Astrocyte of the spinal cord (primary cell): ENCODE measurements at places on chromosomes 16 and 17.

- no peak for DNase-seq
Measured at GRCh38 chr17:67110619-67111018, 66.3 kb downstream of the CACNG1 start.

DNA sequence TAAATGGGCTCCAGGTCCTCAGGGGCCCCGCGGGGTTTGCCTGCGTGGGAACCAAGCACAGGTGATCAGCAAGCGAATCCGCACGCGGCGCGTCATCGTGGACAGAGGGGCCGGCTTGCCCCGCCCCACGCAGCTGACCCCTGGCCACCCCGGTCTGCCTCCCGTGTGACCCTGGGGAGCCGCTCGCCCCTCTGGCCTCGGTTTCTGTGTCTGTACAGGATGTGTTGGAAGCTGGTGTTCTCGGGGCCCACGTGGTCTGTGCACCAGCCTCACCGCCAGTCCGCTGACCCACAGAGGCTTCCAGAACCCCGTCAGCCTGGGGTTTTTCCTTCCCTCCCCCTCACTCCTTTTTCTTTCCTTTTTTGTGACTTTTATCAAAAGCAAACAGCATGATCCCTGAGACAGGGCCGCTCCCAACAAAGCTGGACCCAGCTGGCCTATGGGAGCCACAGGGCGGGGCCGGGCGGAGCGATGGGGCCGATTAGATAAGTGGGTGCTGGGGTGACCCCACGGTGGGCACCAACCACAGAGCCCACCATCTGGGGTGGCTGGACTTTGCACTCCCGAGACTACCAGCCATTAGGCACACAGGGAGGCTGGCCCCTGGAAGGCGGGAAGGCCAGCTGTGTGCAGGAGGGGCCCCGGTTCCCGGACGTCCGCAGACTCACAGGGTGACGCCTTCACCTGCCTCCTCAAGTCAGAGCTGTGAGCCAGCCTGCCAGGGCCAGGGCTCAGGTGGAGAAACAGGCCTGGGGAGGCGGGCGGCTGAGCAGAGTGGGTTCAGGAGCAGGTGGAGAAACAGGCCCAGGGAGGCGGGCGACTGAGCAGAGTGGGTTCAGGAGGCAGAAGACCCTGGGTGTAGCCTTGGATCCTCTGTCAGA, 56.0 kb downstream of the ZFPM1 start:
- no peak for DNase-seq

DNA sequence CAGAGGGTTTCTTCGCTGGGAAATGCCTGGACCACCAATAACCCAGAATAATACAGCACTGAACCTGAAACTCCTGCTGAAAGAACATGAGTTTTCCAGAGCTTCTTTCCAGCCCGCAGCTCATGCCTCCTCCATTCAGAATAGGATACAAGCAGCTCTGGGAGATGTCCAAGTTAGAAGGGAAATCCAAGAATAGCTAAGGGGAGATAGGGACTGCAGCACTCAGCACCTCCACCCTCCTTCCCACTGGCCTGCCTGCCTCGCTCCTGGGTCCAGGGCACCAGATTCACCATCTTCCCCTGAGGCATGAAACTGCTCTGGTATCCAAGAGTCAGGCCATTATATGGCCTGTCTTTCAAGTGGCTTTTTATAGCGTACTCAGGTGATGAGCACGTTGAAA, 4.1 kb downstream of the KRT31 start:
- no peak for DNase-seq

GRCh38 chr17:80953471-80954315, 37.9 kb upstream of the CHMP6 start:
- DNase-seq = no peak

GRCh38 chr17:55530064-55530463, 18.8 kb upstream of the SMIM36 start:
- no peak for DNase-seq

DNA sequence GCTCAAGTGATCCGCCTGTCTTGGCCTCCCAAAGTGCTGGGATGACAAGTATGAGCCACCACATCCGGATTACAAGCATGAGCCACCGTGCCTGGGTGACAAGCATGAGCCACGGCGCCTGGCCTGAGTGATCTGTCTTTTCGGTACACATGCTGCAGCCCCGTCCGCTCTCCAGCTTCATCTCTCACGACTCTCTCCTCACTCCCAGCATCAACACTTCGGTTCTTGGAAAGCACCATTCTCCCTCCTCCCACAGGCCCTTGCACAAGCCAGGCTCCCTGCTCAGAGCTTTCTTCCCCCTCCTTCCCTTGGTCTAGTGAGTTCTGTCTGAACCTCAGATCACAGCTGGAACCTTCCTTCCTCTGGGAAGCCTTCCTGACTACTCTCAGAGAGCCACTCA, 6.5 kb upstream of the NCBP3 start:
- no peak for DNase-seq

DNA sequence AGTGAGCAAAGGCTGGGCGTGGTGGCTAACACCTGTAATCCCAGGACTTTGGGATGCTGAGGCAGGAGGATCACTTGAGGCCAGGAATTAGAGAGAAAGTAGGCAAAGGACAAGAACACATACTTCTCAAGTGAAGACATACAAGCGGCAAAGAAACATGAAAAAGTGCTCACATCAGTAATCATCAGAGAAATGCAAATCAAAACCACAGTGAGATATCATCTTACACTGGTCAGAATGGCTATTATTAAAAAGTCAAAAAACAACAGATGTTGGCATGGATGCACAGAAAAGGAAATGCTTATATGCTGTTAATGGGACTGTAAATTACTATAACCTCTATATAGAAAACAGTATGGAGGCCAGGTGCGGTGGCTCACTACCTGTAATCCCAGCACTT, 12.2 kb upstream of the SLX4 start:
- no peak for DNase-seq

DNA sequence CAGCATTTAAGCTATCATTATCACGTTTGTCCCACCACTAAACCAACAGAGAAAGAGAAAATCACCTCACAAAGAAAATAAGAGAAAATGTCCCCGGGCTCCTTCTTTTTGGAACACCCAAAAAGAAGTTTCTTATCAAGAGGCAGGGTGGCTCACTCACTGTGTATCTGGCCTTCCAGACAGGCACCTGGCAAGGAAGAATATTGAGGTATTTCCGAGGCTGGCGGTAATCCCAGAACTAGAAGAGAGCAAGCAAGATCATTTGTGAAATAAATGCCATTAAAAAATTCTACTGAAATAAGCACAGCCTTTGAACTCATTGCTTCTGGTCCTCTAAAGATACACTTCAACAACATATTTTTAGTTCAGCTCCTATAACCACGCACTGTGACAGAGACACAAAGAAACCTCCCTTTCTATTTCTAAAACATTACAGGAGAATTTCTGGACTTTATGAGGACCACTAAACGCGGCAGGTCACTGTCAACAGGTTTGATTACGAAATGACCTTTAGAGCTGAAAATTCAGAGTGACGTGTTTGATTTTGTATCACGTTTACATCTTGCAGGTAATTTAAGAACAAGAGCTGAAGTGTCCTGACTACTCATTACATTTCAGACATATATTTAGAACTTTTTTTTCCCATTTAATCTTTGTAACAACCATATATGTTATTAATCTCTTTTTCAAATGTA, 61.0 kb downstream of the WDR59 start:
- DNase-seq = no peak

GRCh38 chr16:22641131-22641628, 130.5 kb downstream of the NPIPB5 start:
- peak; percentile 46 for DNase-seq

DNA sequence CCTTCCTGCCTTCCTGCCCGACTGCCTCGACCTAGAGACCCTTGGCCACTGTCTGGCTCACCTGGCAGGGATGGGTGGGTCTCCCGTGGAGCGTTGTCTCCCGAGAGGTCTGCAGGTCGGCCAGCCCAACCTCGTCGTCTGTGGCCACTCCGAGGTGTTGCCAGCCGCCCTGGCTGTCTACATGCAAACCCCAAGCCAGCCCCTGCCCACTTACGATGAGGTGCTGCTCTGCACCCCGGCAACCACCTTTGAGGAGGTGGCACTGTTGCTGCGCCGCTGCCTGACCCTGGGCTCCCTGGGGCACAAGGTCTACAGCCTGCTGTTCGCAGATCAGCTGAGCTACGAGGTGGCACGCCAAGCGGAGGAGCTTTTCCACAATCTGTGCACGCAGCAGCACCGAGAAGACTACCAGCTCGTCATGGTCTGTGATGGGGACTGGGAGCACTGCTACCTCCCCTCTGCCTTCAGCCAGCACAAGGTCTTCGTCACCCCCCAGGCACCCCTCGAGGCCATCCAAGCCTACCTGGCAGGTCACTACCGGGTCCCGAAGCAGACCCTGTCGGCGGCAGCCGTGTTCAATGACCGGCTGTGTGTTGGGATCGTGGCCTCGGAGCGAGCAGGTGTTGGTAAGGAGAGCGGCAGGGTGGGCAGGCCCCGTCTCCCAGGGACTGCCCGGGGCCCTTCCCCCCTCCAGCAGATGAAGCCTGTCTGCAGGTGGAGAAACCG, 75.1 kb upstream of the ENDOV start:
- DNase-seq = no peak

GRCh38 chr16:13306161-13306995, 405.0 kb downstream of the SHISA9 start:
- DNase-seq = no peak

- DNase-seq = no peak
Measured at GRCh38 chr16:88761830-88762229, 23.2 kb downstream of the PIEZO1 start.

DNA sequence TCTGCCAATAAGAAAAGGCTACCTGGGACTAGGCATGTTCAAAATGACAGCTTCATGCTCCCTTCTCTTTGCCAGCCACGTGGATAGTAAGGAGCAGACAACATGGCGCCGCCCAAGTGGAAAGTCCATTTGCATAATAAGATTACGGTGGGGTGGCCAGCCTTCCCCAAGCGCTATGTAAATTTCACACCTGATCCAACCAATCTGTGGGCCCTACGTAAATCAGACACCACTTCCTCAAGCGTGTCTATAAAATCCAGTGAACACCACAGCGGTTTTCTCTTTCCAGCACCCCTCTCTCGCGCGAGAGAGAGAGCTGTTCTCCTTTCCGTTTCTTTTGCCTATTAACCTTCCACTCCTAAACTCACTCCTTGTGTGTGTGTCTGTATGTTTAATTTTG, 140.3 kb upstream of the ERCC4 start:
- DNase-seq = no peak

GRCh38 chr17:13835151-13835550, 233.4 kb upstream of the HS3ST3A1 start:
- peak; percentile 25 for DNase-seq

DNA sequence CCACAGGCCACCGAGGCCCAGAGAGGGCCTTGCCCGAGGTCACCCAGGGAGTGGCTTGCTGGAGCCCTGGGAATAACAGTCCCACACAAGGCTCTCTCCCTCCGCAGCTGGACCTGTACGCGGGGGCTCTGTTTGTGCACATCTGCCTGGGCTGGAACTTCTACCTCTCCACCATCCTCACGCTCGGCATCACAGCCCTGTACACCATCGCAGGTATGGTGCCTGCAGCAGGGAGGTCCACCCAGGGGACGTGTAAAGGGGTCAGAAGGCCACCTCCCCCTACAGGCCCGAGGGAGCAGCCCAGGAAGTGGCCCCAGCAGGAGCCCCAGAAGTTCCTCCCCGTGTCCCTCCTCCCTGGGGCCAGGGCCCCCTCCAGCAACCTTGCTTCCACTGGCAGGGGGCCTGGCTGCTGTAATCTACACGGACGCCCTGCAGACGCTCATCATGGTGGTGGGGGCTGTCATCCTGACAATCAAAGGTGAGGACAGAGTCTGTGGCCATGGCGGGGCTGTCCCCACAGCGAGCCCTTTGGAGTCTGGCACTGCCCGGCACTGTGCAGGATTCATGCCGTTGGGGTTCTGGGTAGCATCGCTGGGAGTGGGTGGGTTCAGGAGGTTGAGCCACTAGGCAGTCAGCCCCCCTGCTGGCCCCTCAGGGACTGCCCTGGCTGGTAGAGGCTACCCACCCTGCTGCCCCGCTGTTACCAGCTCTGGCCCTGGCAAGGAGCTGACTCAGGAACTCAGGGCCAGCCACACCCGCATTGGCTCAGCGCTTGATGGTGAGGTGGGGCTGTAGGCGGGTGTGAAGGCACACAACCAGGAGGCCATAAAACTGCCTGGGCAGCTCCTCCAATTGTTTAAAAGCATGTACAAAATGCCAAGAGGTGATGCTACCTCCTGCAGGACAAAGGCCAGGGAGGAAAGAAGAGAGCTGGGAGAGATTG, 17.3 kb downstream of the SLC5A10 start:
- peak; percentile 12 for DNase-seq

DNA sequence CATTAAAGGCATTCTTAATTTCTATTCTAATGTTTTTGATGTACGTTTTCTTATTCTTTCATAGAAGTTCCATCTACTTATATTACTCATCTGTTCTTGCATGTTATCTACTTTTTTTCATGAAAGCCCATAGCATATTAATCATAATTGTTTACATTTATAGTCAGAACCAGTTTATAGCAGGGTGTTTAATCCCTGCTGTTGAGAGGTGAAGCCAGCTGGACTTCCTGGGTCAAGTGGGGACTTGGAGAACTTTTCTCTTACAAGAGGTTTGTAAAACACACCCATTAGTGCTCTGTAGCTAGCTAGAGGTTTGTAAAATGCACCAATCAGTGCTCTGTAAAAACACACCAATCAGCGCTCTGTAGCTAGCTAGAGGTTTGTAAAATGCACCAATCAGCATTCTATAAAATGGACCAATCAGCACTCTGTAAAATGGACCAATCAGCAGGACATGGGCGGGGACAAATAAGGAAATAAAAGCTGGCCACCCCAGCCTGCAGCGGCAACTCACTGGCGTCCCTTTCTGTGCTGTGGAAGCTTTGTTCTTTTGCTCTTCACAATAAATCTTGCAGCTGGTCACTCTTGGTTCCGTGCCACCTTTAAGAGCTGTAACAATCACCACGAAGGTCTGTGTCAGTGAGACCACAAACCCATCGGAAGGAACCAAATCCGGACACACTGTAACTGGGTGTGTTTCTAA, 120.6 kb downstream of the TANC2 start:
- peak; percentile 40 for DNase-seq
